Peyer's patch (tissue), 4 donors: ENCODE measurements at places on chromosomes 4 and X.
A peak's percentile ranks its signal among the peaks of the same experiment; 100 is the strongest.

DNA sequence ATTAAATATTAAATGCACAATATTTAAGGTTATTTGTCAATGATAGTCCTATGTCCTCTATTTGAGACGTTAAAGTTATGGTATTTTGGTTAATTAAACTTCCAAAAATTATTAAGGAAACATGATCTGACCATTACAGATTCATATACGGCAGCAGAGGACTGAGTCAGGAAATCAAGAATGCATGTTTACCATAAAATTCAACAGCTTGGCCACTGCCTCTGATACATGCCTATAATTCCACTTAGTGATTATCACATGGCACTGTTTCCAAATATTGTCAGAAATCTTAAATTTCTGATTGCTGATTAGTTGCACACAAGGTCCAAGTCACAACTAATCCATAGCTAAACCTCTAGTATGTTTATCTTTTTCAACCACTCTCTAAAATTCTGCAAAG is 232.2 kb upstream of the UGT8 start:
- no peak for DNase-seq

DNA sequence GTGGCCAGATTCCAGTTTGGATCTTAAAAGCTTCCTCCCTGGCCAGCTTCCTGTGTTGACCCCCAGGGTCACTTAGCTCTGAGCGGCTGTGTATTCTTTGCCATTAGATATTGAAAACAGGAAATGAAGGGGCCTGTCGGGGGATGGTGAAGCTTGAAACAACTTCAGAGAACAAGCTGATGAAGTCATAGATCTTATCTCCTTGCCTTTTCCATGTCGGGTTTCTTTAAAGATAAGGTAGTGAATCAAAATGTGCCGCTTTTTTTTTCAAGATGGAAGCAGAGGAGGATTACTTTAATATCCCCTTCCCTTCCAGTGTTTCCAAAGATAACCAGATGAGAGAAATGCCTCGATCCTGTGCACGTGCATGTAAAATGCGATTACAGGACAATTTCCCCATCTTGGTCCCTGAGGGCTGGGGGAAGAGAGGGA is 508.5 kb downstream of the MID1IP1 start:
- peak; percentile 55 for DNase-seq

- DNase-seq = no peak
Measured at GRCh38 chr4:174216799-174217272, 66.6 kb downstream of the FBXO8 start.

DNA sequence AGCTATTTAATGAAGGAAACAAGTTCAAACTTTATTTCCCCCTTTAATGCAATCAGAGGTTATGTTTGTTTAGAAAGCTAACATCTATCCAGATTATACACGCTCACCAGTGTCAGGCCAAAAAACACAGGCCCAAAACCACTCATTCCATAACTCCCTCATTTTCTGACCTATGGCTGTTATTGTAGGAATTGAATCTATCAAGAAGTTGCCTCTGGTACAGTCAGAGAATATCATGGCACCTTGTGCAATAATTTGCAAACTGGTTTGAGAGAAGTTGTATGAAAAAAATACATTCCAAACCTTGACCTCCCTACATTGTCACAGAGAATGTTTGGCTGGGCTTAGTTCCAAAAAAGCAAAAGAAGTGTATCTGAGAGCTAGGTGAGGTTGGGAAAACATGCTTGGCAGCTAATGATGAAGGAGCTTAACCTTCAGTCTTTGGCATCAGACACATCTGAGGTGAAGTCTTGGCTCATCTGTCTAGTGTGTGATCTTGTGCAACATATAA is 591.0 kb downstream of the ANKRD50 start:
- no peak for DNase-seq

GRCh38 chrX:20499763-20500162 is 233.1 kb upstream of the RPS6KA3 start:
- DNase-seq = no peak

DNA sequence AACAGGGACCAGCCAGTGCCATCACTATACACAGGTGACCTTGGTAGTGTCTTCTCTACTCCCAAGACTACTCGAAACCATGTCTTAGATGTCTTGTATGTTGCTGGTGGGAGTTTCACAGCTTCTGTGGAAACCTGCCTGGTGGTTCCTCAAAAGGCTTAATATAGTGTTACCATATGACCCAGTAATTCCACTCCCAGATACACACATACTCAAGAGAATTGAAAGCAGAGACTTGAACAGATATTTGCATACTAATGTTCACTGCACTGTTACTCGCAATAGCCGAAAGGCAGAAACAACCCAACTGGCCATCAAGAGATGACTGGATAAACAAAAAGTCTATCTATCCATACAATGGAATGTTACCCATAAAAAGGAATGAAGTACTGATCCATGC is 3.1 kb downstream of the TFDP3 start:
- no peak for DNase-seq

GRCh38 chrX:71103110-71103983 is 3.2 kb downstream of the CXorf65 start:
- DNase-seq = no peak

DNA sequence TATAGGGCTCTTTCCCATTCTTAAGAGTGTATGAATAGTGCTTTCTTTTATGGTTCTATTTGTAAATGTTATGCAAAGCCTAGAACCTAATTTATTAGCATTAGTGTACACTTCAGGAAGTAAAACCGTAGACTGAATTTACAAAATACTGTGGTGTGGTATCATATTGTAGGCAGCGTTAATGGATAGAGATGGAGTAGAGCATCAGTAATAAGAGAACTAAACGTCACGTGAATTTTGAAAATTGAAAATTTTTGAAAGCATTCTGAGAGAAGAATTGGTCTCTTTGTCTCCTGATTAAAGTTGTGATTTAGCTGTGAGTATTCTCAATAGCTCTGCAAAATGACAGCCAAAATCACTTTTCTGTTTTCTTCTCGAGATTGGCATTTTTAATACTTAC is 2.9 kb downstream of the STIM2 start:
- no peak for DNase-seq

GRCh38 chr4:124322234-124323065 is 390.1 kb downstream of the ANKRD50 start:
- no peak for DNase-seq

- no peak for DNase-seq
Measured at GRCh38 chr4:85790582-85790981, 315.6 kb downstream of the ARHGAP24 start.

DNA sequence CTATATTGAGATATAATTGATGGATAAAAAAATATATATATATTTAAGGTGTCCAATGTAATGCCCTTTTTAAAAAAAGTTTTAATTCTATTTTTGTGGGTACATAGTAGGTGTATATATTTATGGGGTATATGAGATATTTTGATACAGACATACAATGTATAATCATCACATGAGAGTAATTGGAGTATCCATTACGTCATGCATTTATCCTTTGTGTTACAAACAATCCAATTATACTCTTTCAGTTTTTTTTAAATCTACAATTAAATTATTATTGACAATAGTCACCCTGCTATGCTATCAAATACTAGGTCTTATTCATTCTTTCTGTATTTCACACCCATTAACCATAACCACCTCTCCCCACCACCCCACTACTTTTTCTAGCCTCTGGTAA is 66.3 kb upstream of the DIPK2B start:
- no peak for DNase-seq

GRCh38 chr4:107388736-107389274 is 331.2 kb downstream of the PAPSS1 start:
- DNase-seq = no peak

DNA sequence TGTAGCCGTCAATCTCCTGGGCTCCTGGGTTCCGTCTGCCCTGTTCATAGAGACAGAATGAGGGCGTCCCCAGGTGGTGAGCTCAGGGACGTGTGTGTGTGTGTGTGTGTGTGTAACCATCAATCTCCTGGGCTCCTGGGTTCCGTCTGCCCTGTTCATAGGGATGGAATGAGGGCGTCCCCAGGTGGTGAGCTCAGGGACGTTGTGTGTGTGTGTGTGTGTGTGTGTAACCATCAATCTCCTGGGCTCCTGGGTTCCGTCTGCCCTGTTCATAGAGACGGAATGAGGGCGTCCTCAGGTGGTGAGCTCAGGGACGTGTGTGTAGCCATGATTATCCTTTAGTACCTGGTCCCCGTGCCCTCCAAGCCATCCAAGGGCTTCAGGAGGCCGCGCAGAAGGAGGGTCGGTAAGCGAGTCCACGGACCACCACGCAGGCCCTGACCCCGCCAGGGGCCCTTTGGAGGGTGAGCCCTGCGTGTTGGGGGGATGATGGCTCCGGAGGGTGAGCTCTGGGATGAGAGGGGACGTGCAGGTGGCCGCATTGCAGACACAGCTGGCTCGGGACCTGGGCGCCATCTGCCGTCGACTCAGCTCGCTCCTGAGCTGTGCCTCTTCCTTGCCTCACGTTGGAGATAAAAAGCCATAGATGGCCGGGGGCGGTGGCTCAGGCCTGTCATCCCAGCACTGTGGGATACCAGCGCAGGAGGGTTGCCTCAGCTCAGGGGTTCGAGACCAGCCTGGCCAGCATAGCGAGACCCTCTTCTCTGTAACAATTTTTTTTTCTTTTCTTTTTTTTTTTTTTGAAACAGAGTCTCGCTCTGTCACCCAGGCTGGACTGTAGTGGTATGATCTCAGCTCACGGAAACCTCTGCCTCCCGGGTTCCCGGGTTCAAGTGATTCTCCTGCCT is 5.4 kb upstream of the GTPBP6 start:
- DNase-seq = peak; percentile 72
